Stimulated activated CD4-positive, alpha-beta T cell treated with anti-CD3 and anti-CD28 coated beads, Interleukin-1b, Interleukin-23, amount 100 ng/mL, for 48 hours (primary cell): ENCODE measurements at places on chromosomes 11 and 22.
A peak's percentile ranks its signal among the peaks of the same experiment; 100 is the strongest.

DNA sequence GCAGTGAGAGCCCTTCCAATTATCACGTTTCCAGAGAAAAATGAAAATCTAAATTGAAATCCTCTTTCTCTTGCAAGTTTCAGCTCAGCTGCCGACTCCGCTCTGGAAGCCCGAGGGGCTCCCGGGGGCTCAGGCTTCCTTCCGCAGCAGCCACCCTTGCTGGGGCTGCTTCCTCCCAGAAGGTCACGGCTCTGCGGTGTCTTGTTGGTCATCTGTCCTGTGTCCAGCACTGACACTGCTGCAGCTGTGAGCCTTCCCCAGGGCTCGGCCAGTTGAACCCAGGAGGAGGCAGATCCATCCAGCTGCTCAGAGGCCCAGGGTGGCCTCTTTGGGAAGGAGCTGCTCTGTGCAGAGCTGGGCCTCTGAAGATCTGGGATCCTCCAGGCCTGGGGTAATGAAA, 1337.2 kb downstream of the TBC1D22A start:
- no peak for DNase-seq

GRCh38 chr11:64339754-64340408, at the start of gene CCDC88B:
Gene CCDC88B, plus strand, starts transcription at chr11:64340204. Its CDS starts 63 bp downstream, at chr11:64340267.
- DNase-seq, result peak; percentile 85

DNA sequence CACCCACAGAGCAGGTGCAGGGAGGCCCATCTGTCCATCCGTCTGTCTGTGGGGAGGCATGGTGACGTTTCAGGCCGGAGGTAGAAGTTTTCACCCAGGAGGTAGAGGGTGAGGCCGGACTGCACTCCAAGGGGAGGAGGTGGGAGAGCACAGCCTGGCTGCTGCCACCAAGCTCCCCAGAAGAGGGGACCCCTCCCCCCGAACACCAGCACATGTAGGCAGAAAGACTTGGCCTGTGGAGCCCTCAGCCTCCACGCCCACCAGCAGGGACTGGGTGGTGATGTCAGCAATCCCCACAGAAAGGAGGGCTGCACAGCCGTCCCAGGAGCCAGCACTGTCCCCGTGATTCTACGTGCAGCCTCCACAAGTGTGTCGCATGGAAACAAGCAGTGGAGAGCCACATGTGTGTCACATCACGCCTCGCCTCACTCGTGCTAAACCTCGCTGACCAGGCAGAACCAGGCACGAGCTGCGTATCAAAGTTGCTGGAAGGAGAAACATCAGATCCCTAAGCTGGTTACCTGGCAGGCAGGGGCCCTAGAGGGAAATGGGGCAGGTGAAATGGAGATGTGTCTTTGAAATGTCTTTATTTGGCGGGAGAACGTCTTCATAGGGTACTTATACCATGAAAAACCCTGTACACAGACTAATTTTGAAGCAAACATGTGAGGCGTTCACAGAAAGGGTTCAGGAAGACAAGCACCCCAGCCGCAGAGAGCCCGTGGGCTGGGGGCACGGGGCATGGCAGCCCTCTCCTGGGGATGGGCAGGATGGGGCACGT, 49.1 kb downstream of the CDKN1C start:
- DNase-seq, result no peak

DNA sequence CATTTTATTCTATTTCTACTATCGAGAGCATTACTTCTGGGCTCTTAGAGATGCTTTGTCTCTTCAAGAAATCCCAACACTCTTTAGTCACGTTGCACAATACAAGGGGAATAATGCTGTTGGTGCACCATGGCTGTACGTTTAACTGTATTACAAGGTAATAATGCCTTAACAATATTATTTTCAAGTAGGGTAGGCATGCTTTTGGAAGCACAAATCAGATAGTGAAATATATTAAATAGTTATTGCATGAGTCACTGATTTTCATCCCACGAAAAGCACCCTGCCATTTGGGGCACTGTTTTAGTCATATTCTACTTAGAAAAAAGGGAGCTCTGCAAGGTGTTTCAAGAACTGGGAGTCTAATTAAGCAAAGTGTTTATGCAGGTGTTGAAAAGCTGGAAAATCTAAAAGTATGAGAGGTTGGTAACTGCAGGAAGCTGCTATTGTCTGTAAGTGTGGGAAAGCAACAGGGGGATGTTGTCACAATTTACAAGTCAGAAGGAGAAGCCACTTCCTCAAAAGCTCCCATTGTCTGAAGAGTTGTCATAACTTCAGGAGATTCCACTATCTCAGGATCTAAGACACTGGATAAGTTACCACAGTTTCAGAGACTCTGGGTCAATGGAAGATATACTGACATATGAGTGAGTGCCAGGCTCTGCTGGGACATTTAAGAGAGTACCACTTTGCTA, 218.2 kb downstream of the JRKL start:
- no peak for DNase-seq

GRCh38 chr11:73325036-73325981, 17.2 kb downstream of the ARHGEF17 start:
- DNase-seq, result no peak

- no peak for DNase-seq
Measured at GRCh38 chr11:67434395-67434881, 3.0 kb downstream of the PTPRCAP start.

DNA sequence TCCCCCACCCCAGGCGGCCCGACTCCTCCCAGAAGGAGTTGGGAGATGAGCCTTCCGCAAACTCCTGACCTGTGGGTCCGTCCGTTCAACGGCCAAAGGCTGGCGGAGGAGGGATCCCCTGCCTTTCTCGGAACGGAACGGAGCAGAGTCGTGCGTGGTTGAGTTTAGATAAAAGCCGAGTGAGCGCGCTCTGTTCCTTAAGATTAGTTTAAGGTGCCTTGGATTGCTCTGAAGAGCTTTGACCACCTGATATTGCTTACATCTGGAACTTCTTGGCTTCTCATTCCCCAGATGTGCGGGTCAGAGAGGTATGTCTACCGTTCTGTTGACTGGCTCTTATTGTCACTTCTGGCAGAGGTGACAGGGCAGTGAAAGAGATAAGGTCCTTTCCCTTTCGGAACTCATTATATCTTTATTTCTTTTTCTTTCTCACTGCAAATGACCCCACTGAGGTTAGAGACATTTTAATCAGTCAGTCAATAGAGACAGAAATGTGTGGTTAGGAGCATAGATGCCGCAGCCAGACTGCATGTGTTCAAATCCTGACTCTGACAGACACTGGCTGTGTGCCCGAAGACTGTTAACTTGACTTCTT, at the start of gene TRIM6:
TRIM6 (plus strand) TSS at position 31 of the 595 bp plus-strand sequence; CDS start at position 292, 261 bp downstream.
- DNase-seq, result no peak

- DNase-seq, result no peak
Measured at GRCh38 chr11:2825261-2825888, 60.2 kb downstream of the CDKN1C start.

GRCh38 chr11:76700177-76701100, 29.9 kb upstream of the LRRC32 start:
- no peak for DNase-seq

DNA sequence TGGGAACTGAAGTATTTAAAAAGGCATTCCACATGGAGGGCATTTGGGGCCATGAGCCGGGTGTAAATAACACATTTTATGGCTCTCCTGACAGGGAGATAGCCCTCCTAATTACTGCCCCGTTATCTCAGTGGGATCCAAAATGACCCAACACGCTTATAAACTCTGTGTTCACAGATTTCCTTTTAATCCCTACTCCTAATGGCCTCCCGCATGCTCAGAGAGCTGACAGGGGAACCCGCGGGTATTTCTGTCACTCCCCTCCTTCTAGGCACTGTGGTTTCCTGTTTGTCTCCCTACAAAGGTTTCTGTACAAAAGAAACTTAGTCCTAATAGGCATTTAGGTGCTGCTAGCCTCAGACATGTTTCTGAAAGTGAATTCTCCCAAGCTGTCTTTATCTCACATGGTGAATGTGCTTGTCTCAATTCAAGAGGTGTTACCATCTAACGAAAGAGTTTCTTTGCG, 202.8 kb upstream of the SEZ6L start:
- no peak for DNase-seq

- no peak for DNase-seq
Measured at GRCh38 chr11:924406-925157, 1.1 kb upstream of the AP2A2 start.

GRCh38 chr11:12764187-12764914, 90.1 kb downstream of the TEAD1 start:
- no peak for DNase-seq

DNA sequence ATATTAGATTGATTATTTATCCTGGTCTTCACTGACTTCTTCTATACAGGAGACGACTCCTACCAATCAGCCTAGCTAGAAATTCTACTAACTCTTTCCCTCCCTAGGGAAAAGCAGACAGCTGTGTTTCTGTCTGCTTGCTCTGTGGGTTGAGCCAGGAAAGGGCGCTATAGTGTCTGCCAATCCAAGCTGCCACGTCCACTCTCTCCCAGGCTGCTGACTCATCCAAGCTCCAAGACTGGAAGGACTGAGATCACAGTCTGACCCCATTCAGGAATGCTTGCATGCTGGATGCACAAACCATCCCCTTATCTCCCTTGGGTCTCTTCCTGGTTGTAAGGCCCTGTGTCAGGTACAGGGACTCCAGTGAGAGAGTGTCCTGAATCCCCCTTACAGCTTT, 955.6 kb downstream of the OPCML start:
- no peak for DNase-seq

DNA sequence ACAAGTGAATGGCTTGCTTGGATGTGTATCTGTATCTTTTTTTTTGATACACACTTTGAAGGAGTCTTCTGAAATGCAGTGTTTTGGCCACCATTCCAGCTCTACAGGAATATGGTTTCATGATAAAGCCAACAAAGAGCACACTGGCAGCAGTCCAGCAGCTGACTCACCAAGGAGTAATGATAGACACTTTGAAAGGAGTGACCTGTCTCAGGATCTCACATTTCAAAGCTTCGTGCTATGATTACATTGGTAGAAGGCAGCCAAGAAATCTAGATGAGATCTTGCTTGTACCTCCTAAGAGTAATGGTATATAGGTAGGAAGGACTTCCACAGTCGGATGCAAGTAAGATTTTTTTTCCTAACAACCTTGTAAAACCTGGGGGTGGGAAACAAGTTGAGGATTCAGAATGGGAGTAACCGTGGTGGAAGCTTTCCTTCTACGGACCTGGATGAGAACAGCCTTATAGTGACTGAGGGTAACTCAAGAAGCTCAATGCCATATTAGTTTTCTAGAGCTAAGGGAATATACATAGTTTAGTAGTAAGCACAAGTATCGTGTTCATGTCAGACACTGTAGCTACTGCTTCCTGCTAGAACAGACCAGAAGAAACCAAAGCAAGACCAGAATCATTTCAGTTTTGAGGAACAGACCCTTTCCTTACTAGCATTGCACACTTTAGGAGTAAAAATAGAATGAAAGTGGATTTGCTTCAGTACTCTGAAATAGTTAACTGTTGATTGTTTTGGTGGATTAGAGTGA, 25.0 kb downstream of the MTMR3 start:
- DNase-seq, result peak; percentile 6

DNA sequence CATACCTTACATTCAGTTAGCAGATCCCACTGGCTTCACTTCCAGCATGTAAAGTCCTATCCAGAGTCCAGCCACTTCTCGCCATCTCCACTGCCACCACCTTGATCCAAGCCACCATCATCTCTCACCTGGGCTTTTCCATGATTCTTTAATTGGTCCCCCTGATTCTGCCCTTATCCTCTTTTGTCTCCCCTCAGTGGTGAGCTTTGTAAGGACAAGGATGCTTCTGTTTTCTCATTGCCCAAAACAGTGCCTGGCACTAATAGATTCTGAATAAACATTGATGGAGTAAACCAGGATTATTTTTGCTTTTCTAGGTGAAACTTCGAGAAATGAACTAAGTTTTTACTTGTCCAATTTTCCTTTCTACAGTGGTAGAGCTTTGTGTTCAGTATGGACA, 4.4 kb downstream of the POLA2 start:
- DNase-seq, result no peak

DNA sequence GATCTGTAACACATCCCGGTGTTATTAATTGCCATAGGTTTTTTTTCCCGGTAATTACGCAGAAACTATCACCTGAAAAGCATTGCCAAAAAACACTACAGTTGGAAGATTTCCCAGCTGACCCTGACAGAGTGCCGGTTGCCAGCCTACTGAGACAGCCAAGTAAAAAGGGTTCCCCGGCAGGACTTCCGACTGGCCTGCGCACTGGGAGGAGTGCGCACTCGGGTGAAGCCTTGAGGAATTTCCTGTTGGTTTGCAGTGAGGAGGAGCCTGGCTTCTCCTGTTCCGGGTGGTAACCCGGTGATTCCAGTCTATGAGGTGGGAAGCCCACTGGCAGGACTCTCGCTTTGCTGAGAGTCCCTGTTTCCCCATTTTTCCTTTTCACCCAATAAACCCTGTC, 52.1 kb downstream of the CNTF start:
- no peak for DNase-seq

- DNase-seq, result no peak
Measured at GRCh38 chr11:64208796-64209562, 2.5 kb downstream of the FERMT3 start.

GRCh38 chr22:17833489-17833888, 59.2 kb upstream of the BID start:
- no peak for DNase-seq

DNA sequence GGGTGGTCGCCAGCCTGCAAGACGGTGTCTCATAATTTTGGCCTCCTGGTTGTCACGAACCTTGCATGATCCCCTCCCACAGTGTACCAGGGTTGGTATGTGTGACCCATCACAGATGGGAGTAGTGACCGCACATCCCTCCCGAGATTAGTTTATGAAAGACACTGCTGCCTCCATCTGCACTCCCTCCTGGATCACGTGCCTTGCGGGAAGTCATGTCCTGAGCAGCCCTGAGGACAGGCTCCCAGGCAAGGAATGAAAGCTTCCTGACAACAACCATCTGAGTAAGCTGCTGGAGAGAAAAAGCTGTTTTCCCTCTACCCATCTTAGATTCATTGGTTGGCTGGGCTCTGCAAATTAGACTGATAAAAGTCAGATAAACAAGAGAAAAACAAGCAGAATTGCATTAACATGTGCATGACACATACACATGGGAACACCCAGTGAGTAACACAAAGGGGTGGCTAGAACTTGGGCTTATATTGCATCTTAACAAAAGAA, 14.4 kb upstream of the PAMR1 start:
- no peak for DNase-seq

- DNase-seq, result no peak
Measured at GRCh38 chr11:118537409-118537980, 6.5 kb downstream of the TMEM25 start.
